ENCODE measurements at places on chromosomes 13 and 19.

DNA sequence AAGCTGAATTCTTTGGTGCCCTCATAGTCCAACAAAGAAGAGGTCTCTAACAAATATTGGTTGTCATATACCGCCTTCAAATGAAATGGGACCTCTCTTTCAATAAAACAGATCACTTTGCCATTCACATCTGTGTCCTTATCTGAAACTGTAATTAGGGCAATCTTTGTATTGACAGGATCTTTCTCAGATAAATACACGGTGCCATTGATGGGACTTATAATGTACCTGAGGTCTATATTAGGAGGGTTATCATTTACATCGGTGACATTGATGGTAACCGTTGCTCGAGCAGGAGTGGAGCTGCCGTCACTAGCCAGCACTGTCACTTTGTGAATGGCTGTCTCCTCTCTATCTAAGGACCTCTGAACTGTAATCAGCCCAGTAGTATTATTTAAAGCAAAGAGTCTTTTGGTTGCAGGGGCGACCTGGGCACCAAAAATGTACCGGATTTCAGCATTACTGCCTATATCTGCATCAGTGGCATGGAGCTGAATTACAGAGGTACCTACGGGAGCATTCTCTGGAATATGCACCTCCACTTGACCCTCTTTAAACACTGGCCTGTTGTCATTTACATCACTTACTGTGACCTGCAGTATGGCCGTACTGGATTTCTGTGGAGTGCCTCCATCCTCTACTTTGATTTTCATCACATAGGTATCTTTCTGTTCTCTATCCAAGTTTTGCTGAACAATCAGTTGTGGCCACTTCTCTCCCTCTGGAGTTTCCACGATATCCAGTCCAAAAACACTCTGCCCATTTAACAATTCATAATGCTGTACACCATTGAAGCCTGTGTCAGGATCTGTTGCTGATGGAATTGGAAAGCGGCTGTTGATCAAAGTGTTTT is 2.8 kb downstream of the PCDH9 start:
- DNase-seq = no peak

DNA sequence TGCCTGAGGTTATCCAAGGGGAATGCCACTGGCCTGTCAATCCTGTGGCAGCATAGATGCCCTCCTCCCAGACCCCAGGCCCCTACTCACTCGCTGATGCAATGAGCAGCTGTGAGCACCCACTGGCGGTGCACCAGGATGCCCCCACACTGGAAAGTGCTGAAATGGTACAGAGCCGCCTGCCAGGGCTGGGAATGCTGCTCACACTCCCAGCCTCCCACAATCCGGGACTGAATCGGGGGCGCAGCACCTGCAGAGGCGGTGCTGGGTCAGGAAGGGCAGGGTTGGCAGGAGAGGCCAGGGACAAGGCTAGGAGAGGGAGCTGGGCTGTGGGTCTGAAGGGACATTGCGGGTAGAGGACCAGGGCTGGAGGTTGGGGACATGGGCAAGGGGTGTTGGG is 2.0 kb downstream of the KLK1 start:
- no peak for DNase-seq

- no peak for DNase-seq
Observed at GRCh38 chr13:43074824-43075510, 51.6 kb downstream of the DNAJC15 start.

DNA sequence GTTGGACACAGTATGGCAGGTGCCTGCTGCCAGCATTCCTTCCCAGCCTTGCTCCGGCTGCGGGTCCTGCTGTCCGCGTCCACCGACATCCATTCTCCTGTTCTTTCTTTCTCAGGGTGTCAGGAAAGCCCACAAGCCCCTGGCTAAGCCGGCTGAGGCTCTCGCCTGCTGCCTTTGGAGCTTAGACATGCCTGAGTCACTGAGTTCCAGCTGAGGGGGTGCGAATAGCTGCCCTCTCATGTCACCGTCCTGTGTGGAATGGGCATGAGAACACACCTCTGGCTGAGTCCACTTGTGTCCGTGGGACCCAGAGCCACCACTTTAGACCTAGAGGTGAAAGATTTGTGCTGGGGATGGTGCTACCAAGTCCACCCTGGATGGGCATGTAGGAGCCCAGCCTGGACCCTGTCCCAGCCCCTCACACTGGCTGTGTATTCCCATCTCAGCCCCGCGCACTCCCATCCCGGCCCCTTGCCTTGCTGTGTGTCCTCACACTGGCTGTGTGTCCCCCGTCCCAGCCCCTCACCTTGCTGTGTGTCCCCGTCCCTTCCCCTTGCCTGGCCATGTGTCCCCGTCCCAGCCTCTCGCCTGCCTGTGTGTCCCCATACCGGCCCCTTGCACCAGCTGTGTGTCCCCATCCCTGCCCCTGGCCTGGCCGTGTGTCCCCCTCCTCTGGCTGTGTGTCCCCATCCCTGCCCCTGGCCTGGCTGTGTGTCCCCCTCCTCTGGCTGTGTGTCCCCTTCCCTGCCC is 24.6 kb upstream of the IRS2 start:
- no peak for DNase-seq

GRCh38 chr19:46587861-46588260 is 13.3 kb upstream of the CALM3 start:
- no peak for DNase-seq

- peak; percentile 90 for DNase-seq
Observed at GRCh38 chr19:47230054-47230920, 712 bp downstream of the BBC3 start.

All from activated gamma-delta T cell (primary cell).